Amniotic epithelial cell (primary cell): ENCODE measurements at places on chromosomes 1 and 21.

DNA sequence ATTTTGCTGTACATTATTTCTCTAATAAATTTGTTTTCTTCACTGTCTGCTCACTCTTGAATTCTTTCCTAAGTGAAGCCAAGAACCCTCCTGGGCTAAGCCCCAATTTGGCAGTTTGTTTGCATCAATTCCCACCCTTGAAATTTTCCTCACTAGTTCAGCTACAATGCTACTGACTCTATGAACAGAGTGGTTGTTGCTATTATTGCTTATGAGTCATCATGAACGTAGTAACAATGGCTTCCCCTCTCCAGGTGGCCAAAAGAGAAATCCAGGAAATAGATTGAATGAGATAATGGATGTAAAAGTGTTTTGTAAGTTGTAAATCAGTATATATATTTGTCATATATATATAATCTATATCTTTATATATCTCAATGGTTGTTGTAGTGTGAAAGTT, 193.0 kb downstream of the URB2 start:
- no peak for DNase-seq

- DNase-seq = no peak
These were observed 1.7 kb downstream of the COP1 start for GRCh38 chr1:176205332-176205914.

- DNase-seq = no peak
These were observed 324.7 kb upstream of the USP24 start for GRCh38 chr1:55539652-55540512.

DNA sequence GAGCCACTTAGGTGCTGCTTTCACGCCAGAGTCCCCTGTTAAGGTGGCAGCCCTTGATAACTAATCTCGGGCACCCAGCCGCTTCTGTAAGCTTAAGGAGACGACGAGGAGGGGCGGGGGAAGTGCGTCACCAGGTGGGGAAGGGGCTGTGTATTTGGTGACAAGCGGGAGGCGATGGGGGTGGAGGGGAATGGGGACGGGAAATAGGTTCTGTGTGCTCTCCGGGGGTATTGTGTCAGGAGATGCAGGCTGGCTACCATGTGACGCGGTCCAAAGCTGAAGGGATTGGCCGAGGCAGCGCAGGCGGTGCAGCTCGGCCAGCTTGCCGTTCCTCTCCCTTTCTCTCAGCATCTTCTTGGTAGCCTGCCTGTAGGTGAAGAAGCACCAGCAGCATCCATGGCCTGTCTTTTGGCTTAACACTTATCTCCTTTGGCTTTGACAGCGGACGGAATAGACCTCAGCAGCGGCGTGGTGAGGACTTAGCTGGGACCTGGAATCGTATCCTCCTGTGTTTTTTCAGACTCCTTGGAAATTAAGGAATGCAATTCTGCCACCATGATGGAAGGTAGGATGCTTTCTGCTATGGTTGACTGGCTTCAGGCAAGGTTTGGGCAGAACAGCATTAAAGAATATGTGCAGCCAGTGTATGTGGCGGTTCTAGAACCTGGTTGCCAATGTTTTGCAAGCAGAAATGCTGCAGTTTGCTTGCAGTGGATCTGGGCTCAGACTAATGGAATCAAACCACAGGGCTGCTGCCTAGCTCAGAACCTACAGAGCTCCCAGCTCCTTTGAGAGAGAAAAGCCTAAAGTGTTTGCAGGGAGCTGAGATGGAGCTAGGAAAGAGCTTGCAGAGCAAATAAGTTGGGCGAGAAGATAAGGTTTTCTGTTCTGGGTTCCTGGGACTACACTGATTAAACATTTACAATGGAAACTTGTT, at the start of gene SGIP1:
SGIP1 (plus strand) TSS at position 350 of the 937 bp plus-strand sequence; CDS start at position 556, 206 bp downstream.
- DNase-seq = peak; percentile 68

DNA sequence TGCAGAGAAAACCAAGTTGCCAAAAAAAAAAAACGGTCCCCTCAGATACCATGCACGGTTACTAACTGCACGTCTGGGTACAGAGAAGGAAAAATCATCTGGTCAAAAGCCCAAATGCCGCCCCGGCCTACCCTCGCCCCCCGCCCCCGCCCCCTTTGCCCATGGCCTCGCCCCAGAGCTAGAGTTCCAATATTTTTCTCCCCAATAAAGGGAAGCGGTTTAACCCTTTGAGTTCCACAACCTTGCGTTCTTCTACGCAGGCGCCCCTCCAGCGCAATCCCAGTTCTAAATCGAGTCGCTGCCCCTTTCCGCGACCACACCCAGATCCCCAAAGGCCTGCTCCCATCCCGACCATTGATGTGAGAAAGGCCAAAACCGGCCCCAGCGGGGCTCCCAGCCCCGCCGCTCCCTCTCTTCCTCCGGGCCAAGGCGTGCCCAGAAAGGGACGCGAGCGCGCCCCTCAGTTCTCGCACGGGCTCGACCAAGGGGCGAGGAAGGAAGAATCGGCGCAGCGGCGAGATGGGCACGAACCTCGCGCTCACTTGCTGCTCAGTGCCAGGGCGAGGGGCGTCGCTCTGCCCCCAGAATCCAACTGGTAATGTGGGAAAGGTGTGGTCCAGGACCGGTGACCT, 797 bp downstream of the WDR47 start:
- no peak for DNase-seq

DNA sequence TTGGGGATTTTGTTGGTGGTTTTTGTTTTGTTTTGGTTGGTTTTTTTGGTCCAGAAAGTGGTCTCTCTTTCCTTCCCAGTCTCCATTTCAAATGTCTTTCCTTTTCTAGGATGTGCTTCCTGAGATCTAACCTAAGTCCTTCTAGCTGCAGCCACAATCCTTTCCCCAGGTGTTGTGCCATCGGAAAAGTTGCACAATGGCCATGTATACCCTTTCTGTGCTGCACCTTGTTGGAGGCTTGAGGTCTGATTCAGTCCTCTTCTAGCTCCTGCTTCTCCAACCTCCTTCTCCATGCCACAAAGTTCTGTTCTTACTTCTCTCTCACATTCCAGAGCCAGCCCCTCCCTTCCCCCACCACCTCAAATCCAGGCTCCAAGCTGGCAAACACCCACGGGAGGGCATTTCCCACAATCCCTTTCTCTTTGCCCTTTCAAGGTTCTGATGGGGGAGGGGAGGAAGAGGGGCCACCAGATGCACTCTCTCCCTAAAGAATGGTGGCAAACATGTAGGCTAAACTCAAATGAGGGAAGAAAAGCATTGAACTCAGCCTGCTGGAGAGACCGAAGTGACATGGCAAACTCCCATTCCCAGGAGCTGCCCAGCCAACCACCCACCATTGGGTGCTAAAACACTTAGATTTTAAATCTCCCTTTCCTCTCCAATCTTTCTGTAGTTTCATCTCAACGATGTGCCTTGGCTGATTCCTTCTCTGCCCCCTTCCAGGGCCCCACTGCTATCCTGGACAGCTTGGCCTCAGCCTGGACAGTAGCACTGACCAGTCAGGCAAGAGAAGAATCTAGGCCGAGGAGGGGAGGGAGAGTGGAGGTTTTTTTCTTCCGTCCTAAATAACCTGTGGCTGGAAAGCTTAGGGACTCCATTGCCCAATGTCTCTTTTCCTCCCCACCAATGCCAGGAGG, 2.9 kb downstream of the KCNJ10 start:
- peak; percentile 37 for DNase-seq

GRCh38 chr1:44433209-44433608, 28.2 kb downstream of the RNF220 start:
- DNase-seq = no peak

- DNase-seq = no peak
These were observed 19.2 kb upstream of the UBR4 start for GRCh38 chr1:19229229-19229628.

DNA sequence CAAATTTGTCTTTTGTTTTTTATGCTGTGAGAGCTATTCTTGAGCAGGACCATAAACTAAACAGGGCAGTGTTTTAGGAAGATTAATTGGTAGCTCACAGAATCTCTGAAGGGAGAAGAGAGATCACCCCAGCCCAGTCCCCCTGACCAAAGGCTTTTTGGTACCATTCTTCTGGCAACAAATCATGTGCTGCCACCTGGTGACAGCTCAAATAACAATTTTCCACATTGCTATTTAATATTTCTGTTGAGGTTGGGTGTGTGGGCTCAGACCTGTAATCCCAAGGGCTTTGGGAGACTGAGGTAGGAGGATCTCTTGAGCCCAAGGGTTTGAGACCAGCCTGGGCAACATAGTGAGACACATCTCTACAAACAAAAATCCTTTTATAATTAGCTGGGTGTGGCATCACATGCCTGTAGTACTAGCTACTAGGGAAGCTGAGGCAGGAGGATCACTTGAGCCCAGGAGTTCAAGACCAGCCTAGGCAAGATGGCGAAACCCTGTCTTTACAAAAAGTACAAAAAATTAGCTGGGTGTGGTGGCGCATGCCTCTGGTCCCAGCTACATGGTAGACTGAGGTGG, 2.2 kb upstream of the TESK2 start:
- DNase-seq = peak; percentile 44

- peak; percentile 95 for DNase-seq
These were observed 75.3 kb upstream of the ARTN start for GRCh38 chr1:43858324-43858723.

GRCh38 chr1:192316942-192317450, at the start of gene RGS21:
TSS of gene RGS21 (plus strand) at chr1:192316992. CDS start at chr1:192343037, 26,045 bp downstream.
- no peak for DNase-seq

GRCh38 chr1:7219031-7219430, 433.8 kb downstream of the CAMTA1 start:
- no peak for DNase-seq

DNA sequence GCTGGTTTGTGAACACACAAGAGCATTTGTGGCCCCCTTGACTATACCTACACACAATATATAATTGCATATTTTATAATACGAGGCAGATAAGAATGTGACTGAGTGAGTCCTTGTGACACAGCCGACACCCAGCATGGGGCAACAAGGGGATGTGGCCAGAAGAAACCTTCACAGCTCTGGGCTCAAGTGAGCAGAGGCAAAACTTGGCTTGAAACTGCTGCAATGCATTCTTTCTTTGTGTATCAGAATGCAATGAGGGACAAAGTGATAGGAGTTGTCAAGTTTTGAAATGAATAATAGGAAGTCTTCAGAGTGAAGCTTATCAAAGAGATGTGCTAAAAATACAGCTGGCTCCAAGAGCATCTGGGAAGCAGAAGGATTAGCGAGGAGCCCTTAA, 124.0 kb upstream of the C8B start:
- DNase-seq = no peak

GRCh38 chr1:51989582-51990477, 670 bp downstream of the RAB3B start:
- no peak for DNase-seq

GRCh38 chr1:98422816-98423215, 238.7 kb upstream of the SNX7 start:
- no peak for DNase-seq
